HuH-7 (cell line): ENCODE measurements at places on chromosomes 5 and 9.

DNA sequence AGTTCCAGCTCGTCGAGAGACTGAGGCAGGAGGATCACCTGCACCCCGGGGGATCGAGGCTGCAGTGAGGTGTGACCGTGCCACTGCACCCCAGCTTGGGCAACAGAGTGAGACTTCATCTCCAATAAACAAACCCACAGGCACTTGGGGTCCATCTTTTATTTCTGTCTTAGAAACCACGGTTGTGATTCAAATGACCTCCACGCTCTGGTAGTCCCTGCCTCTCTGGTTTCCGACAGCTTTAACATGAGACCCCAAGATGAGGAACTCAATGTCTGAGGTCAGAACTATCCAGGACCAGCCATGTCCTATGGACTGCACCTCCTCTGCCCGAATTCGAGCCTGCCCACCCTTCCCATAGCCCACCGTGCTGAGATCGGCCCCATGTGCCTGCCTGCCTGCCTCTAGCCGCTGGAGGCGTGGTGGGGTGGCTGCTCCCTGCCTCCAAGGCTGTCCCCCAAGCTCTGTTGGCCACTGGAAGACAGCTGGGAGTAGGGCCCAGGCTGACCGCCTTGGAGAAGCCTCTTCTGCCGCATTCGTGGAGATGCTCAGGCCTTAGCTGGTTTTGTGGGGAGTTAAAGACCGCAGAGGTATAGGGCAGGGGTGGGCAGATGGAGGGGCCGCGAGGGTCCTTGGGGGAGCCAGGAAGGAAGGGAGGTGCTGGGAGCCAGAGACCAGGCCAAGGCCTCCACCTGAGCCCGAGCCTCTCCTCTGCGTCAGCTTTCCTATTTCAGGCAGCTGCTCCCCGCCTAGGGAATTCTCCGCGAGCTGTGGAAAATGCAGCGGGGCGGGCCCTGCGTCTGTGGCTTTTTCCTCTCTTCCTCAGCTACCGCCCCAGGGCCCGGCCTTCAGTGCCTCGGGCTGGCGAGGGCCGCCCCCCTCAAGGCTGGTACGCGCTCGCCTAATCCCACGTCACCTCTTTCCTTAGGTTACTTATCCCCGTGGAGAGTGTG lies 6.9 kb upstream of the WDR5 start:
- DNase-seq: no peak

- no peak for DNase-seq
Observed at GRCh38 chr9:5515261-5515650, 4.9 kb downstream of the PDCD1LG2 start.

- DNase-seq: no peak
Observed at GRCh38 chr9:24218656-24219055, 327.0 kb downstream of the IZUMO3 start.

- DNase-seq: peak; percentile 57
Observed at GRCh38 chr9:127567035-127567729, 44.9 kb upstream of the STXBP1 start.

- DNase-seq: no peak
Observed at GRCh38 chr9:31776471-31776870, 608.0 kb upstream of the ACO1 start.

DNA sequence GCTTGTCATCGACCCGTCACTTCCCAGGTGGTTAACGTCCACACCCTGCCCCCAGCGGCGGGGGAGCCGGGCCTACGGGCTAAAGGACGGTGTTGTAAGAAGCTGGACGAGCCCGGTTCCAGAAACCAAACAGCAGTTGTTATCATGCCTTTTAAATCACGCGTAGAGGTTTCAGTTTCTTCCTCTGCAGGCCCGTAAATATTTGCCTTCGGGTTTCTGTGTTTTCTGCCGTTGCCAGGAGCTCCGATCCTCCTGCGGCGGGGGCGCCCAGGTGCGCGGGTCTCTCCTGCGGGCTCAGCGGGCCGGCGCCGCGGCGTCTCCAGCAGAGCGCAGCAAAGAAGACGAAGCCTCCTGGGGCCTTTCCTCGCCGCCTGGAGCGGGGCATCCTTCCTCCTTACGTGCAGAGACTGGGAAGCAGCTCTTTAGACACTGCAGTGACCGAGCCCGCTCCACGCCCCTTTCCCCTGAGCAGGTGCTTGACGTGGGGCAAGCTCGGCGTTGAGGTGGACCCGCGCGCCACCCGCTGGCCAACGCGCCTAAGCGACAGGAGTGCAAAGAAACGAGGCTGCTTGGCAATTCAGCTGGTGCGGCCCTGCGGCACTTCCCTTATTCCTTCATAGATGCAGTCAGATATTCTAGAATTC lies 21.8 kb upstream of the TTC1 start:
- peak; percentile 84 for DNase-seq

DNA sequence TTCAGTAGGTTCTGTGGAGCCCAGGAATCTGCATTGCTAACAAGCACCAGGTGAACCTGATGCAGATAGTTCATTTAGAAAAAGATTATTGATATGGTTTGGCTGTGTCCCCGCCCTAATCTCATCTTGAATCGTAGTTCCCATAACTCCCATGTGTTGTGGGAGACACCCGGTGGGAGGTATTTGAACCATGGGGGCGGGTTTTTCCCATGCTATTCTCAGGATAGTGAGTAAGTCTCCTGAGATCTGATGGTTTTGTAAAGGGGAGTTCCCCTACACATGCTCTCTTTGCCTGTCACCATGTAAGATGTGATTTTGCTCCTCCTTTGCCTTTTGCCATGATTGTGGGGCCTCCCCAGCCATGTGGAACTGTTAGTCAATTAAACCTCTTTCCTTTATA lies 212.0 kb downstream of the RAB3C start:
- no peak for DNase-seq

DNA sequence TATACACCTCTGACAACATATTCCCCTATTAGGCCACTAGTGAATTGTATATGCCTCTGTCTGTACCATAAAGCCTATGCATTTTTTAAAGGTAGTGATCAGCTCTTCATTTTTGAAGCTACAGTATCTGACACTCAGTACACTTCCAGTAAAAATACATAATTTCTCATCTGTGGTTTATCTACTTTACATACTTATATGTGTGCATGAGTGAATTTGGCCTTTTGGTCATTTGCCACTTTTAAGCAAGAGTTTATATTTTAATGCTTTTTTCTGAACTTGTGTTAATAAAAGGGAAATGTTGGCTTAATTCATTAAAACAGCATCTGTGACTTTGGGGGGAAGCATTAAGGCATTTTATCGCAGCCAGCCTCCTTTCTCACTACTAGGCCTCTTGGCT lies 47.8 kb downstream of the ST8SIA4 start:
- DNase-seq: no peak

GRCh38 chr5:129125819-129126218 lies 31.3 kb downstream of the ISOC1 start:
- no peak for DNase-seq

- DNase-seq: no peak
Observed at GRCh38 chr9:5630081-5630507, 1.2 kb downstream of the RIC1 start.

GRCh38 chr5:180100621-180101450 lies 29.3 kb upstream of the RNF130 start:
- no peak for DNase-seq

GRCh38 chr5:142102980-142103740 lies 5.4 kb upstream of the NDFIP1 start:
- no peak for DNase-seq

DNA sequence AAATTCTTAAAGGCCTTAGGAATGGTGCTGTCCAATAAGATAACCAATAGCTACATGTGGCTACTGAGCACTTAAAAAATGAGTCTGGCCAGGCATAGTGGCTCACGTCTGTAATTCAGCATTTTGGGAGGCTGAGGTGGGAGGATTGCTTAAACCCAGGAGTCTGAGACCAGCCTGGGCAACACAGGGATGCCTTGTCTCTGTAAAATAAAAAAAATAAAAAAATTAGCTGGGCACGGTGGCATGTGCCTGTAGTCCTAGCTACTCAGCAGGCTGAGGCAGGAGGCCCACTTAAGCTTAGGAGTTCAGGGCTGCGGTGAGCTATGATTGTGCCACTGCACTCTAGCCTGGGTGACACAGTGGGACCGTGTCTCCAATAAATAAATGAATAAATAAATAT lies 1.3 kb upstream of the SLC22A5 start:
- DNase-seq: no peak

DNA sequence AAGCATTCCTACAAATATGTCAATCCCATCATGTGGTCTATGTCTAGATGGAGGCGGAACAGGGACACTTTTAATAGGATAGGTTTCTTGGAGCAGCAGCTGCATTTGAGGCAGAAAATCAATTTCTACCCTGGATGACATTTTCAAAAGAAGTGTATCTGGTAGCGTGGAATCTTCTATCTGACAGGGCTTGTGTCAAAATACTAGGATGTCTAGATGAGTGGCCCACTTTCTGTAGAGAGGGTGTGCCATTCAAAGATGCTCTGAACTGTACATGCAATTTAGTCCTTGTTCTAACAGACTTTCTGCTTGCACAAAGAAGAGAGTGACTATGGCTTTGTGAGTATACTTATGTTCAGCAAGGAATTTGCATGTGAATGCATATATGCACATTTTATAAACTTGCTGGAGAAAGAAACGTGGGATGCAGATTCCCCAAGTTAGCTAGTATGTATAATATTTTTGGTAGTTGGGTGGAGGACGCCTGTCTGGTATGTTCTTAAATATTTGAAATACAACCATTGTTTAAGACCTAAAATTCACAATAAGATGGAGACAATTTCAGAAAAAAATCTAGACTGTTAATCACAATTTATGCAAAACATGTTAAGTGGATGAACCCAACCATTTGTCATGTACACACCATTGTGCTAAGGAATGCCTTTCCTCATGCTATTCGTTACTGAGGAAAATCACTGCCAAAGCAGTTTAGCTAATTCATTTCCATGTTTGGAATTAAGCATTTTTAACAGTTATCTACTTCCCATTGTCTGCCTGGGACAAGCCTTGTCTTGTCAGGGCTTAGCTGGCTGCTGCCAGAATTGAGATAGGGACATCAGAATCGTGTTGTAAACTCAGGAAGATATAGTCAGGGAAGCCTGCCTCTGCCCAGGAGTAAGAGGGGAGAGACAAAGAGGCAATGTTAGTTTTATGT lies 129.1 kb upstream of the MEF2C start:
- no peak for DNase-seq

GRCh38 chr5:33346534-33346933 lies 94.2 kb upstream of the TARS1 start:
- no peak for DNase-seq

DNA sequence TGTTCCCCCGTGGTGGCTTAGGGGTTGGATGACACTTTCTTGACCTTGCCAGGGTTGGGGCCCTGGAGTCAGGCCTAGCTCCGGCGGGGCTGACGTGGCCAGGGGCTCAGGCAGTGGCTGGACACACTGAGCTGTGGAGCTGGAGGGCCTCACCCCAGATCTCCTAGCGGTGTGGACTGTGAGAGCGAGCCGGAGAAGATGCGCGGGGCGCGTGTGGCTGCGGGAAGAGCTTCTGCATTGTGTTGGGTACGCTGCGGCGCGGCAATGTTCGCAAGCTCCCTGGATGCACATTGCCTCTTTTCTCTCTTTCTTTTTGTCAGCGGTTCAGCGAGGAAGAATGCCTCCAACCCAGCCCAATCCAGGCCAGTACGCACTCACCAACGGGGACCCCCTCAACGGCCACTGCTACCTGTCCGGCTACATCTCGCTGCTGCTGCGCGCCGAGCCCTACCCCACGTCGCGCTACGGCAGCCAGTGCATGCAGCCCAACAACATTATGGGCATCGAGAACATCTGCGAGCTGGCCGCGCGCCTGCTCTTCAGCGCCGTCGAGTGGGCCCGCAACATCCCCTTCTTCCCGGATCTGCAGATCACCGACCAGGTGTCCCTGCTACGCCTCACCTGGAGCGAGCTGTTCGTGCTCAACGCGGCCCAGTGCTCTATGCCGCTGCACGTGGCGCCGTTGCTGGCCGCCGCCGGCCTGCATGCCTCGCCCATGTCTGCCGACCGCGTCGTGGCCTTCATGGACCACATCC lies 4.8 kb downstream of the NR2F1 start:
- DNase-seq: no peak

DNA sequence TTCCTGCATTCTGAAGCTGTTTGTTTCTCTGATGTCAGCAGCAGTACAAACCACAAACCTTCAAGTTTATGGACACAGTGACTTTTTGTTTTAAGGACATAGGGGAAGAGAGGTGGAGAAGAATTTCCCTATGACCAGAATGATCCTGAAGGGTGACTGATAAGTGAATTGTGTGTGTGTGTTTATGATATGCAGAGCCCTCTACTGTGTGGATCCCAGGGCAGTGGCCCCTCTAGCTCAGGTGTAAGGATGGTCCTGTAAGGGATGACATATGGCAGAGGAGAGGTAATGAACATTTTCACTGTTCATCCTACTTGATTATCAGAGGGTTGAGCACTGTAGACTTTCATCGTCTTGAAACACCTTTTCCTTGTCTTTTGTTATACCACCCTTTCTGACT lies 30.6 kb upstream of the TMED7 start:
- DNase-seq: no peak

- DNase-seq: no peak
Observed at GRCh38 chr5:158233735-158234322, 374.9 kb upstream of the CLINT1 start.

DNA sequence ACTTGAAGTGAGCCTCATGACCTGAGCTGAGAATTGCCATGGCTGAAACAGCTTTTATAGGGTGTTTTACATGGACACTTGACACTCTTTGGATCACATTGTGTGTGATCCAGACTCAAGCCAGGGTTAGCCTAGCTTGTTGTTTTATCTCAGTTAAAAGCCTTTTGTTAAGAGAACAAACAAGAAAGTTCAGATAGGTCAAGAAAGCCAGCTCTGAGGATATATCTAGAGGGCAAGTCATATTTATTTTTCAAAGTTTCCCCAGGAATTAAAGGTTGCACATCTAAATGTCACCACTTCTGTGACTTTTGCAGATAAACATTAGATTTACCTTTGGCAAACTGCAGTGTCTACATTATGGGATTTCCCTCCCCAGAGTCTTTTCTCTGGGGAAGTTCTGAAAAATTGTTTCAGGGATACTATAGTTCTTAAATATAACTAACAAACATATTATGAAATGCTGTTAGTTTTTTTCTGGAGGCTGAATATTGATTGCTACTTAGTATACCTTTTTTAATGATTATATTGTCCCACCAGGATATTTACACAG lies 134.5 kb downstream of the C9orf152 start:
- no peak for DNase-seq

GRCh38 chr5:55701462-55702103 lies 10.5 kb downstream of the SLC38A9 start:
- DNase-seq: no peak

DNA sequence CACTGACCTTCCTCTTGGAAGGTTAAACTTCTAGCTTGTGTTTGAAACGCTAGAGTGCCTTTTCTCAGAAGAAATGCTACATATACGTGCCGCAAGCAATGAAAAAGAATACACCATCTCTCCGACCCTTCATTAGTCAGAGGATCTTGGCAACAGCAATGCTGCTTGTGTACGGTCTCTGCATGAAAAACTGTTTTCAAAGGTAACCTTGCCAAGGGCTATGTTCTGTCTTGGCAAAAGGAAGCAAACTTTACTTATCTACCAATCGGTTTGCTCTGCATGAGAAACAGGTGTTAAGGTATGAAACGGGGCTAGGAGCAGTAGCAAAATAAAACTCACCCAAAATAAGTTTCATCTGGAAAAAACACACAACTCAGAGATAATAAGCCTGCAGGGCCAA lies 297.8 kb downstream of the FBXL17 start:
- DNase-seq: no peak

- no peak for DNase-seq
Observed at GRCh38 chr9:88966894-88967676, 24.2 kb upstream of the S1PR3 start.
